Muscle of arm (tissue), 14 donors: ENCODE measurements at places on chromosomes 1 and 21. TPM values are rescaled to one million over a fixed set of nuclear protein-coding genes. Genes with fewer than 3 reads are reported as not detected.

ERICH3 gene
- 0.15 TPM for polyA plus RNA-seq

CENPS gene
- polyA plus RNA-seq = 7.8 TPM

GOLPH3L gene
- 22.0 TPM for polyA plus RNA-seq

DPT gene
- polyA plus RNA-seq = 83.8 TPM

KCNJ9 gene
- 0.22 TPM for polyA plus RNA-seq
